ENCODE measurements at places on chromosomes 5 and 9.
A peak's percentile ranks its signal among the peaks of the same experiment; 100 is the strongest.

- DNase-seq, result no peak
Observed at GRCh38 chr5:73136055-73136562, 15.7 kb downstream of the TMEM171 start.

GRCh38 chr9:34520096-34520495 lies 2.7 kb downstream of the ENHO start:
- no peak for DNase-seq

- DNase-seq, result no peak
Observed at GRCh38 chr9:28487561-28487960, 914.3 kb upstream of the C9orf72 start.

- peak; percentile 44 for DNase-seq
Observed at GRCh38 chr9:101711330-101711941, 27.0 kb downstream of the GRIN3A start.

DNA sequence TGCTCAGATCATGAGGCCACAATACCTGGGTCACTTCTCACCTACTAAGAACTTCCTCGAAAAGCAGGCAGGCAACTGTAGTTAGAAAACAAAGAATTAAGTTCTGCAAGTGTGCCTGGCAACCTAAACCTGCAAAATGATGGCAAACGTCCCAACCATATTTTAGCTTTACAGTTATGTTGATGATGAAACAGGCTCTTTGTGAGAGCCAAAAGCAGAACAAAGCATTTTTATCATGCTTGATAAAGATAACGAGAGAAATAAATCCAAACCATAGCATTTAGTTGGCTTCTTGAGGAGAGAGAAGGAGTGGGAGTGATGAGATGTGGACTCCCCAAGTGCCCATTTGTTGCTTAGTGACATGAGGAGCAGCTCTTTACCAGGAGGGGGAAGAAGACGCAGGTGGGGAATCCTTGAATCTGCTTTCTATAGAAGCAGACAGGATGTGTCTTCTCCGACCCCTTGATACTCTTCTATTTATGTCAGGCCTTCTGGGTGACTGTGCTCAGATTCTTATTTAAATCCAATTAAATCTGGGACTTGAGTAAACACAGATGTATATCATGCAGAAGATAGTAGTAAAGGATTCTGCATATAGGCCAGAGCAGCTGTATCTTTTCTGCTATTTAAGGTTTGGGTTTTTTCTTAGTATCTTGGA lies 221.2 kb downstream of the TMEM167A start:
- no peak for DNase-seq

DNA sequence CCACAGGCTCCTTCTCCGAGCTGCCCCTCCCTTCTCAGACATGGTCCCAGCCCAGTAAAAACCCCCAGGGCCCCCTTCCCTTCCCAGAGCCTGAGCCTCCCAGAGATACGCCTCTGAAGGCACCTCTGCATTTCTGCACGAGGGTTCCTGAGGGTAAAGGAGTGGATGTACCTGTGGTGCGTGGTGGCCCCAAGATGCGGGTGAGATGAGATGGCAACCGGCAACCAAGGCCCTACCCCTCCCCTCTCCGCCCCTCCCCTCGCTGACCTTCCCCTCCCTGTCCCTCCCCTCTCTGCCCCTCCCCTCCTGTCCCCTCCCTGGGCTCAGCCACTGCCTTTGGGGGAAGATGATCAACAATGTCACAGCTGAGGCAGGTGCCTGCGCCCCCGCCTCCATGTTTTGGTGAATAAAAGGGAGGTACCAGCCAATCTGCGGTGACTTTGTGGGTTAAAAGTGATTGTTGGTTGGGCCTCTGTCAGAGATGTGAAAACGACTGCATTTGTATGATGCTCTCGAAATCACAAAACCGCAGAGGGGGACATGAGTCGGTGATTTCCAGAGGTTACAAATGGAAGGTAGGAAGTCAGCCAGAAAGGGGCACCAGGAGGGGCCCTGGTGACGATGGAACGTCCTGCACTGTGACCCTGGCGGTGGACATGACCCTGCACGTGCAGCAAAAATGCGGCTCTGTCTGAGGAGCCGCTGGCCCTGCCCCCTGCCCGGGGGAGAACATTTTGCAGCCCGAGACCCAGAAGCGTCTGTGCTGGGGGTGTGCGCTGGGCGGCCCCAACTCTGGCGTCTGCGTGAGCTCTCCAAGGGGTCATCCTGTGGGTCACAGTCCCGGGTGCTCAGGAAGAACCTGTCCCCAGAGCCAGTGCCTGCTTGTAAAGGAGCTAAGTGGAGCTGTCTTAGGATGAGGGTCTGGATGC lies 3.7 kb downstream of the LCN9 start:
- no peak for DNase-seq

- no peak for DNase-seq
Observed at GRCh38 chr5:152397581-152397980, 7.5 kb downstream of the NMUR2 start.

DNA sequence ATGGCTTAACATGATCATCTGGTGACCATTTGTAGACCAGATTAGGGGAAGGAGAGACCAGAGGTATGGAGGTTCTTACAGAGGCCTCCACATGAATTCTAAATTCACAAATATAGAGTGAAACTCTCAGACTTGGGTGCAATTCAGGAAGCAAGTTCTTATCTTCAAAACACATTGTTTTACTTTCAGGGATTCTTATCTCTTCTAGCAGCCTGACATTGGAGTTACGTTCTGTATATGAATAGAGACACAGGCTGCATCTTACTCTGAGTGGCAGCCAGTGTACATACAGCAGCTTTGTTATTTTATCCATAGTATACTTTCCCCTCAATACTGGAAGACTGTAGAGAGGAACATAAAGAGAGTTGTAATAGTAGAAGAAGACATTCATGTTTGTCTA lies 1331.7 kb upstream of the WWC1 start:
- DNase-seq, result no peak

DNA sequence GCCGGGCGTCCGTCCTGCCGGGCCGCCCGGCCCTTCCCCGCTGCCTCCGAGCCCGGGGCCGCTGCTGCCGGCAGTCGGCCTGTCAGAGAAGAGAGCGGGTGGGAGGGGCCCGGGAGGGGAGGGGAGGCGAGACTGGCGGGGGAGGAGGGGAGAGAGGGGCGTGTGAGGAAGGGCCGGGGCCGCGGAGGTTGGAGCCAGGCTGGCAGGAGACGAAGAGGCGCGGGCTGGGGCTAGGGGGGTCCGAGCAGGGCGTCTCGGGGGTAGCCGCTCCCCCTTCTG lies 570 bp downstream of the CREBRF start:
- DNase-seq, result no peak

DNA sequence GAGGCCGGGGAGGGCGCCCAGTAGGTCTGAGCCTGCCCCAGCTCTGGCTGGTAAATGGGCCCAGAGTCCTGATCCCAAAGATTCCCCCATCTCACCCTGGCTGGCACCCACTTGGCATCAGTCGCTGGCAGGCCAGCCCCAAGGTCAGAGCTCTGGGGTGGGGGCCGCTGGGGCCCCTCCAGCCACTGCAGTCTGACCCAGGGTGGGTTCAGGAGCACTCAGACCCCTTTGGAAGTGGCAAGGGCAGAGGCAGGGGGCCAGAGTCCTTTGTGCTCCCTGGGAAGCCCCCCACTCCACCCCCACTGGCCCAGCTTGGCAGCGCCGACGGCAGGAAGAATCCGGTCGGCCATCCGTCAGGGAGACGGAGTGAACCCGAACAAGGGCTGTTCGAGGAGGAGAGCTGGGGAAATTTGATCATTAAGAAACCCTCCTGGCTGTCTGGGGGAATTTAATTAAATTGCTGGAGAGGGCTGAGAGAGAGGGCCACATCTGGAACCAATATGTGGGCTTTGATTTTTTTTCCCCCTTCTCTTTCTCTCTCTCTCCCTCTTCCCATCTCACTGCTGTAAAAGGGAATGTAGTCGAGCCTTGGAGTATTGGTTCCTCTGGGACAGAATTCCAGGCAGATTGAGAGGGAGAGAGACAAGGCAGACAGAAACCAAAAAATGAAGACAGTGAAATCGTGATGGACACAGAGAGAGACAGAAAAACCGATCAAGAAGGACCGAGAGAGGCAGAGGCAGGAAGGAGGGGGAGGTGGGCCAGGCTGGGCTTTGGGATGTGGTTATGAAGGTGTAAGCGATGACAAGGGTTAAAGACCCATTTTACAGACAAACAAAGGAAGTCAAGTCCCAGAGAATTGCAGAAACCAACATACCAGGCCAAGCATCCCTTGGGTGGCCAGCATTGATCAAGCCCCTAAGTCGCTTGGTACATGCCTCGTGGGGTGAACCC lies 8.1 kb upstream of the ASB6 start:
- no peak for DNase-seq

GRCh38 chr5:139419226-139420192 lies 15.6 kb upstream of the SPATA24 start:
- no peak for DNase-seq

GRCh38 chr5:6273090-6273735 lies 105.1 kb downstream of the MED10 start:
- DNase-seq, result no peak

- DNase-seq, result no peak
Observed at GRCh38 chr5:153866176-153866575, 172.5 kb downstream of the FAM114A2 start.

DNA sequence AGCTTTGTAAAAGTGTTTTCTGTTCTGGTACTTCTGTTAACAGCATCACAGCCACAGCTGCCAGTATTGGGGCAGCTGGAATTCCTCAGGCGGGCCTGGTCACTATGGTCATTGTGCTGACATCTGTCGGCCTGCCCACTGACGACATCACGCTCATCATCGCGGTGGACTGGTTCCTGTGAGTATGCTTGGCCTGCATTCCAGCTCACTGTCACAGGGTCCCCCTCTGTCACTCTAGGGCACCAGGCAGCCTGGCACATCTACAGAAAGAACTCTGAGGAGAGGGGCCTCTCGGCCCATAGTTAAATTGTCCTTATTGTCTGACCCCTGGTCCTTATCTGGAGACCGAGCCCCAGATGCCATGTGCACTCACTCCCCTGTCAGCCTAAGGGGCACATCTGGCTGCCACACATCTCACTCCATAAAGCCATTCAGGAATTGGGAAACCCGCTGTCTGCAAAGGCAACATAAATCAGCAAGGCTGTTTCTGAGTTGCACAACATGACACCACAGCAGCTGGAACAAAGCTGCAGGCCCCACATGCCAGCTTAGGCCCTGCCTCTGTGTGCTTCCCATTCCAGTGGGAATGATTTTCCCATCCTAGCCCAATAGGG lies 77.5 kb downstream of the SLC1A3 start:
- DNase-seq, result no peak

DNA sequence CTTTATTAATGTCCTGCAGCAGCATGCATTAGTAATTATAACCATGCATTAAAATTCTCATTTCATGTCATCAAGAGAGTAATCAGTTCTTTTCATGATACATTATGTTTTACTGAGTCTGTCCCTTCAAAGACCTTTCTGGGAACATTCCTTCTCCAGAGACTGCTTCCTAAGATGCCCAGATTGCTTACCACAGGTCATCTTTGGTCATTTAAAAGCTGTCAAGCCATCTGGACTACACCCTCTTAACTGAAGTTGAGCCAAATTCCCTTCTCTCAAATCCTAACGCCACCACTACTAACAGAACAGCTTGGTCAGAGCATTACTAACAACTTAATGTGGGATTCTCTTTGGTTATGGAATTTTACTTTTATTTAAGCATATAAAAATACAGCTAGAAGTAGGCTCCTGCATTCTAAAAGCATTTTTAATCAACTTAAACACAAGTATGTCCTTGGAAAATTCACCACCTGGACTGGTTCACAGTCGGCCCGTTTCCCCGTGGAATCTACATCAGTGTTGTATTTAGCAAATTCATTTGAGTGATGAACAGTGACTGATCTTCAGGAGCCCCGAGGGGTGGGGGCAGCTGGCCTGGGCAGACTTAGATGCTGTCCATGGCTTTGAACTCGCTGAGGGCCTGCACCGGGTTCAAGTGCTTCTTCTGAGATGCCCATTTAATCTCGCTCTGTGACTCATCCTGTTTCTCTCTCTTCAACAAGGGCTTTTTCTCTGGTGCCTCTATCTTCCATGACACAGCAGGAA lies 92.8 kb upstream of the CCDC112 start:
- DNase-seq, result no peak

GRCh38 chr9:112726428-112726827 lies 8.5 kb upstream of the INIP start:
- no peak for DNase-seq

DNA sequence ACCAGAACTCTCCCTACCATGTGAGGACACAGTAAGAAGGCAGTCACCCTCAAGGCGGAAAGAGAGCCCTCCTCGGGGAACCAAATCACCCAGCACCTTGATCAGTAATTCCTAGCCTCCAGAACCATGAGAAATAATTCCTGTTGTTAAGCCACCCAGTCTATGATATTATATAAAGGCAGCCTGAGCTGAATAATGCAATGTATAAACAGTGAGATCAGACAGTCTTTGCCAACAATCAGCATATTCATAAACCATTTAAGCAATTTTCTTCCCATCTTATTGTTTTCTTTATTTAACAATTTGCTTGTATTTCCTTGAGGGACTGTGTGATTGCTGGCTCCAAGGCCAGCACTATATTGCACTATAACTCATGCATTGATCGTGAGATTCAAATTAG lies 144.4 kb upstream of the DAPK1 start:
- no peak for DNase-seq

DNA sequence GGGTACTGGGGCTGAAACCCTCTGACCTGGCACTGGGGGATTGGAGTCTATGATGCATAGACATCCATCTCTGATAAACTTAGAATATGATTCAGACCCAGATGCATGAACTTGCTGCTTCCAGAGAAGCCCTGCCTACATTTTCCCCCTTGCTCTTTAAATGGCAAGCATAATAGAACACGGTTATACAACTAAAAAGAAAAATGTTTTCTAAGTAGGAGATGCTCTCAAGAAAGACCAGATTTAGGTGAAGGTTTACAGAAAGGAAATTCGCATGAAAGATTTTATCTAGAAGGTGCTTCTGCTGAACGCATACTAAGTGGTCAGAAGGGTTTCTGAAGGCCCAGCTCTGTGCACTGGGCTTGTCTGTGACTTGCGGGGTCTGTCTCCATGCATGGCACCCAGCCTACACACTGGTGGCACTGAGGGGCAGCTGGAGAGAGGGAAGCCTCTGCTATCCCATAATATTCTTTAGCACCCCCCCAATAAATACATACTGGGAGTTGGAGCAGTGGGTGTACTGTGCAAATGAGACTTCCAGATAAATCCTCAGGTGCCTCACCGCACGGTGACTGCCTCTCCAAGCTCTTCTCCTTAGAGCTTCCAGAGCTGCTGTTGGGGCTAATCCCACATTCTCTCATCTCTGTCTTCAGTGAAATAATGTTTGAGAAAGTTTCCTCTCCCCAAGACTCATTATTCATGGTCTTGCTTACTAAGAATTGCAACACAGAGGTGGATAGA lies 114.6 kb downstream of the FSTL4 start:
- no peak for DNase-seq

- peak; percentile 53 for DNase-seq
Observed at GRCh38 chr5:171484460-171484899, 65.0 kb downstream of the FGF18 start.

- DNase-seq, result no peak
Observed at GRCh38 chr5:6279607-6280006, 98.7 kb downstream of the MED10 start.

- DNase-seq, result no peak
Observed at GRCh38 chr5:35794684-35795375, 61.9 kb upstream of the IL7R start.

- no peak for DNase-seq
Observed at GRCh38 chr5:144844086-144844485, 673.4 kb downstream of the KCTD16 start.

- no peak for DNase-seq
Observed at GRCh38 chr5:81866994-81867393, 104.8 kb upstream of the ATG10 start.

Measured in hematopoietic multipotent progenitor cell treated with erythropoietin and hydrocortisone succinate and interleukin-3 and kit ligand, for 17 days (in vitro differentiated cells).